NCI-H1105 (cell line): ENCODE measurements at places on chromosomes 11 and 22.

DNA sequence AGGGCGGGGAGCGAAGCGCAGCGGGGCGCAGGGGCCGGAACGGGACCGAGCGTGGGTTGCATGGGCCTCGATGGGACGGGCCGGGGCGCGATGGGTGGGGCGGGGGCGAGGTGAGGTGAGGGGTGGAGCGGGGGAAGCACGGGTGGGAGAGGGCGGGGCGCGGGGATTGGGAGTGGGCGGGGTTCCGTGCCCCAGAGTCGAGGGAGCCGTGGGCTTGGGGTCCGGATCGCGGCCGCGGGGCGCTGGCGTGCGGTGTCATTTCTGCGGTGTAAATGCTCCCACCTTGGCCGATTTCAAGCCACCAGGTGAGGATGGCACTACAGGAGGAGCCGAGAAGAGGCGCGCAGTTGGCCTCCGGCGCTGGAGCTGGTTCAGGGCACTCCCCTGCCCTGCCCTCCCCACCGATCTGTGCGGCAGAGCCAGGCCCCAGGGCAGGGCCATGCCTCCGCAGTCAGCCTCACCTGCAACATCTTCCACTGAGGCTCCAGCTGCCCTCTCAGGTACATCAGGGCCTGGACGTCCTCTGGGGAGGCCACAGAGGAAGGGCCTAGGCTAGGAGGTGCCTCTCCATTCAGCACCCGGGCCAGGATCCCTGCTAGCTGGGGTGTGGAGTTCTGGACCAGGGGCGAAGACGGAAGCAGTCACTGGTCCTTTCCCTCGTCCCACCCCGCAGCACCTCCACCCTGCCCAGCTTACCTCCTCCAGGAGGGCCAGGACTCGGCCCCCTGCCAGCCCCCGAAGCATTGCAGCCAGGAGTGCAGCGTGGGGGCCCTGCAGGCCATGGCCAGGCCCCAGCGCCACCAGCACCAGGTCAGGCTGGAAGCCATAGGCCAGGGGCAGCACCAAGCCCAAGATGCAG, 620 bp upstream of the TUBGCP6 start:
- no peak for DNase-seq

- DNase-seq: no peak
Observed at GRCh38 chr11:1333860-1334259, 24.4 kb upstream of the TOLLIP start.

- DNase-seq: no peak
Observed at GRCh38 chr22:32684822-32685187, 116.7 kb upstream of the TIMP3 start.

- DNase-seq: no peak
Observed at GRCh38 chr11:19378814-19379213, 138.1 kb upstream of the E2F8 start.

GRCh38 chr11:61112575-61112974, 10.3 kb downstream of the CD5 start:
- no peak for DNase-seq

- no peak for DNase-seq
Observed at GRCh38 chr11:63970902-63971301, 3.5 kb upstream of the COX8A start.

GRCh38 chr11:119065369-119065768, 2.2 kb upstream of the VPS11 start:
- DNase-seq: no peak

DNA sequence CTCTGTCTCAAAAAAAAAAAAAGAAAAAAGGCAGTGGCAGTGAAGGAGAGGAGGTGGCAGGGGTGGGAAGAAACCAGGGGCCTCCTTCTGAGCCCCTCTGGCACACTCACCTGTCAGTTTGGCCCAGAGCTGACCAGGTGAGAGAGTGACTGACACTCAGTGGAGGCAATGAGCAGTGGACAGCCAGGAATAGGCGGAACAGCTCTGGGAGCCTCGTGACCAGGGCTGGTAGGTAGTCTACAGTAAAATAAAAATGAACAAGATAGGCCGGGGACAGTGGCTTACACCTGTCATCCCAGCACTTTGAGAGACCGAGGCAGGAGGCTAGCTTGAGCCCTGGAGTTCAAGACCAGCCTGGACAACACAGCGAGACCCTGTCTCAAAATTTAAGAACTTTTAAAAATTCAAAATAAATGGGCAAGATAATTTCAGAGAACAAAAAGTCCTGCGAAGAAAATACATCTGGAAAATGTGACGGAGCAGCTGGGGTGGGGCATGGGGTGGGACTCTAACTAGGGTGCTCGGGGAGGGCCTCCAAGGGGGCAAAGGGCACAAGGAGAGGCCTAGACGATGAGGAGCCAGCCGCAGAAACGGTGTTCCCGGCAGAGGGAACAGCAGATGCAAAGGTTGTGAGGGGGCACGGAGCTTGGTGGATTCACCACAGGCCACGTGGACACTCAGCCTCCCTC, 3.8 kb upstream of the PDXP start:
- DNase-seq: no peak

DNA sequence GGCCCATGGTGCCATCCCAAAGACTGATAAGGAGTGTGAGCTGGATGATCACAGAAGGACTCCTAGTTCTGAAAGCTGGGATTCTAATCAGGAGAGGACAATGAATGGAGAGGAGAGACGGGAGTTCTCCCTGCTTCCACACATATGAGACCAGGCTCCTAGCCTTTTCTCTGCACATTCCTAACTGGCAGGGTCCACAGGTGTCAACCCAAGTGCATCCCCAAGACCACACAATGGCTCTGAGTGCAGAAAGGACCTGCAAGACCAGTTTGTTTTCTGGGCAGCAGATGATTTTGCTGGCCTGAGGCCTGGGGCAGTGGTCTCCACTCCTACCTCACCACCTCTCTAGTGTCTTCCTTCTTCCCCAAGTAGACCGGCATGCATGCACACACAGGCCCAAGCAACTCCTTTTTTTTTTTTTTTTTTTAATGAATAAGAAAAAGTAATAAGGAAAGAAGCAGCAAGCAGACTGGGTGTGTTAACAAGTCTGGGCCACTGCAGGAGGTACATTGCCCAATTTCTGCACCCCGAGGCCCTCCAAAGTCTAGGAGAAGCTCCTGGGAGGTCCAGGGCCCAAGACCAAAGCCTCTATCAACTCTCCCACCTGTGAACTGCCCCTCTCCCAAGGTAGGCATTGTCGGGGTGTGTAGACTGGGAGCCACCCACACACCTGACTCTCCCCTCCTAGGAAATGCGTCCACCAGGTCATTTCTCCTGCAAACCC, 1.2 kb upstream of the TSKU start:
- DNase-seq: no peak

GRCh38 chr22:22880645-22881044, 7.0 kb upstream of the IGLL5 start:
- no peak for DNase-seq

DNA sequence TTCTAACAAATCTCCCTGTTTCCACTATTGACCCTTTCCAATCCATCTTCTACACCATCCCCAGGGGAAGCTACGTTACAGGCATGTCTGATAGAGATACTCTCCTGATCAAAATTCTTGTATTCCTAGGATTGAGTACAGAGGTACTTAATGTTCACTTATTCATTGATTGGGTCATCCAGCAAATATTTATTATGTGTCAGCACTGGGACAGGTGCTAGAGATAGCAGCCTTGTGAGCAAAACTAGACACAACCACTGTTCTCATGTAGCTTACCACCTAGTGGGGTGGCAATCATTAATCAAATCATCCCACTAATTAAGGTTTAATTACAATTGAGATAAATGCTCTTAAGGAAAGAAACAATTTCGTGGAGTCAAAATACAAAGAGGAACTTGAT, 9.4 kb upstream of the RTCB start:
- no peak for DNase-seq

DNA sequence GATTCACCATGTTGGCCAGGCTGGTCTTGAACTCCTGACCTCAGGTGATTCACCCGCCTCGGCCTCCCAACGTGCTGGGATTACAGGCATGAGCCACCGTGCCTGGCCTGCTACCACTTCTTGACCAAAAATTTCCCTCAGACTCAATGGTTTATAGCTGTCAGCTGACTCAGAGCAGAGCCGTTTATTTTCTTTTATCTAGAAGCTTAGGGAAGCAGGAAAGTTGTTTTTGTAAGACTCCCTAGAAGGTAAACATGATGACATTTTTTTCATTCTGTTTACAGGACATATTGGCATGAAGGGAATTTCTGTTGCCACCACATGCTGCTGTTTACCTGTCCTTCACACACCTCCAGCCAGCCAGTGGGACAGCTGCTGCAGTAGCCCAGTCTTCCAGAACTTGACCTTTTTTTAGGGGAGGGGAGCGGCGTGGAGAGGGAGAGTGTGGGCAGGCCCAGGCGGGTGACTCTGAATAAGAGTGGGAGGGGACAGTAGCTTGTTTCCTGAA, 56.1 kb upstream of the PTPRJ start:
- DNase-seq: no peak

DNA sequence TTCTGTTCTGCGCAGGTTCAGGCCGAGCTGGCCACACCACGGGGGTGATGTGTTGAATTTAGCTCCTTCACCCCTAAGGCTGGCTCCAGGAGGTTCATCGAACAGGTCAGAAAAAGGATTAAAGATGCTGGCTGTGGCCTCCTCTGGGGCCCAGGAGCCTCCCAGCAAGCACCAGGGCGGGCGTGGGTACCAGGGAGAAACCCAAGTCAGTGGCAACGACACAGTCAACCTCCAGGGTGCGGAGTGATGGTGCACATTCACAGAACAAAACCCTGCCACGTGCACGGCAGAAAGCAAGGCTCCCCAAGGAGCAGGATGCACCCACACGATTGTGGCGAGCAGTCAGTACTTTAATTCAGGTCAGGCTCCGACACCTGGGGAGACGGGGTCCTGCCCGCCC, 10.8 kb downstream of the C11orf24 start:
- no peak for DNase-seq

DNA sequence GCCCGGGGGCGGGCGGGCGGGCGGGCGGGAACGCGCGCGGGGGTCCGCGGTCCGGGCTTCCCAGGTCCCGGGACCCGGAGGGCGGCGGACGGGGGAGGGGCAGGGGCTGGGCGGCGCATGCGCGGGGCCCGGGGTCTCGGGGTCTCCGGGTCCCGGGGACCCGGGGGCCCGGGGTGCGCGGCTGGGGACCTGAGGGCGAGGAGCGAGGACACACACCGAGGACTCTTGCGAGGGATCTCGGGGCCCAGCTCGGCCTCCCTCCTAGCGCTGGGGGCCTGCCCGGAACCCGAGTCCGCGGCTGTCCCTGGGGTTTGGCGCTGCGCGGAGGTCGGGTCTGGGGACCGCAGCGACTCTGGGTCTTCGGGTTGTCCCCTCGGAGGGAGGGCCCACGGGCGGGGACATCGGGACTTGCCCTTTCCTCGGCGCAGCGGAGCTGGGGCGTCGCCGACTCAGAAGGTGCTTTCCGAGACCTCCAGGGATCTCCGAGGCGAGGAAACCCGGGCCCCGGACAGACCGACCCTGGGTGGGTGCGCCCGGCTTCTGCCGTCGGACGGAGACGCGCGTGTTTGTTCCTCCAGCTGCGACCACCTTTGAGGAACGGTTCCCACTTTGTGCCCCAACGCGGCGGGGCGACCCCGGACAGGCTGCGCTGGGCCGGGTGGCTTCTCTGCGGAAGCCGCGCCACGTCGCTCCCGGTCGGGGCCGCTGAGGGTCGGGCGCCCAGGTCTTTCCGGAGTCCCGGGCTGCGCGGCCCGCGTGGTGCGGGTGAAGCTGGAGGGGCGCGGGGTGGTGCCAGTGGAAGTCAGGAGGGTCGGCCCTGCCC, 540 bp downstream of the PPARA start:
- no peak for DNase-seq

- DNase-seq: no peak
Observed at GRCh38 chr11:96753997-96754396, 364.2 kb downstream of the JRKL start.

DNA sequence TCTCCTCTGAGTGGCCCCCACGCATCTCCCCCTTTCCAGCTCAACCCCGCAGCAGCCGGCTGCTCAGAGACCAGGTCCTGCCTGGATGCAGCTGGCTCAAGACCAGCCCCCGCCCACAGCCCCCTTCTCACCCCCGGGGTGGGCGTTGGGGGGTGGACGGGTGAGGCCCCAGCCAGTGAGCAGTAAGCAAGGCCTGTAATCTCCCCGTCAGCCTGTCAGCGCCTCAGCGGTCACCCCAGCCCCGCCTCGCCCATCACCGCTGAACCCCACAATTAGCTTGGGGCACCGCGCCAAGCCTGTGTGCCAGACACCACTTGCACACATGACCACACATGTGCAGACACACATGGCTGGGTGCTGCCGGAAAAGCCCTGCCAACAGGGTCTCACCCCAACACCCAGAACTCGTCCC, 5.9 kb downstream of the PLXNB2 start:
- DNase-seq: peak; percentile 79

GRCh38 chr11:29578806-29579205, 438.0 kb downstream of the KCNA4 start:
- DNase-seq: no peak

DNA sequence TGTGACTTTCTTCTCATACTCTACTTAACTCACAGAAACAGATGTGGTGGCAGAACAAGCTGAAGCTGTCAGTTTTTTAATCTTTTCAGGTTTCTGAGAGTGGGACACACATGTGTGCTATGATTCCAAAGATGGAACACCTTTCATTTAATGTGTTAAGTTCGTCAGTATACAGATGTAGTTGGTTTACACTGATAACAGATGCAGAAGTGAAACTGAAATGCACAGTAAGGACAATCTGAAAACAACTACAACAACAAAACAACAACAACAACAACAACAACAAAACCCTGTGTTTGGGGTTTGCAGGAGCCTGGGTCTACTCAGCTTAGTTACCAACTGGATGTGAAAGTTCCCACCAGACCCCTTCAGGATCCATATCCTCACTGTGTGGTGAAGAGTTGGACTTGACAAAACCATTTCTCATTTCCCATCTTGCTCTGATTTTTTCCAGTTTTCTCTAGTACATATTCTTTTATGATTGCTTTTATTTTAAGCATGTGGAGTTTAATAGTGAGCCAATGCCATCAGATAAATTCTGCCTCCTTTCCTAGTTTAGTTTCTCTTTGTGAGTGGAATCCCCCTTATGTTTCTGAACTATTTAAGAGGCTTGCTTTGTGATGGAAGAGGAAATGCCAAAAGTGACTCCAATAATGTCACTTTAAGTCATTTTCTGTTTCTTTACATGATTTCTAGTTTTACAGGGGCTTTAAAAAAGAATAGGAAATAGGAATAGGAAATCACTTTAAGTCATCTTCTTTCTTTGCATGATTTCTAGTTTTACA, 47.8 kb downstream of the ARHGAP42 start:
- DNase-seq: no peak

GRCh38 chr22:25027043-25027906, 74.8 kb downstream of the KIAA1671 start:
- no peak for DNase-seq

- no peak for DNase-seq
Observed at GRCh38 chr11:15638386-15638787, 523.7 kb downstream of the INSC start.

GRCh38 chr22:49934160-49934890, 15.9 kb downstream of the CRELD2 start:
- DNase-seq: no peak

- no peak for DNase-seq
Observed at GRCh38 chr11:20627026-20627425, 27.6 kb downstream of the SLC6A5 start.

DNA sequence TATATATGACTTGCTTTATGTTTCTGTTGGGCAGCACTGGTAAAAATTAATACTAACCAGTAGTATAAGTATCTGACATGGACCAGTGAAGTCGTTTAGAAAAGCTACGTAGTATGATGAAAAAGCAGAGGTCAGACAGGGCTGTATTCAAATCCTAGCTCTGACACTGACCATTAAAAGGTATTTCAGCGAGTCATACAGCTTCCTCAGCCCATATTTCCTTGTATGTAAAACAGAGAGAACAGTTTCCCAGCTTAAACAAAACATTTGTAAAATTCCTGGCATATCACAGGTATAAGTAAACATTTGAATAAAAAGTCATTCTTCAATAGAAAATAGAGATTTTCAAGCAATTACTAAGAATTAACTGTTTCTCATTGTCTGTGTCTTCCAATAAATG, 4.2 kb downstream of the NOX4 start:
- no peak for DNase-seq

GRCh38 chr11:12017243-12017678, 8.8 kb upstream of the DKK3 start:
- no peak for DNase-seq
